ENCODE measurements at places on chromosomes 1 and 21.
A peak's percentile ranks its signal among the peaks of the same experiment; 100 is the strongest.

DNA sequence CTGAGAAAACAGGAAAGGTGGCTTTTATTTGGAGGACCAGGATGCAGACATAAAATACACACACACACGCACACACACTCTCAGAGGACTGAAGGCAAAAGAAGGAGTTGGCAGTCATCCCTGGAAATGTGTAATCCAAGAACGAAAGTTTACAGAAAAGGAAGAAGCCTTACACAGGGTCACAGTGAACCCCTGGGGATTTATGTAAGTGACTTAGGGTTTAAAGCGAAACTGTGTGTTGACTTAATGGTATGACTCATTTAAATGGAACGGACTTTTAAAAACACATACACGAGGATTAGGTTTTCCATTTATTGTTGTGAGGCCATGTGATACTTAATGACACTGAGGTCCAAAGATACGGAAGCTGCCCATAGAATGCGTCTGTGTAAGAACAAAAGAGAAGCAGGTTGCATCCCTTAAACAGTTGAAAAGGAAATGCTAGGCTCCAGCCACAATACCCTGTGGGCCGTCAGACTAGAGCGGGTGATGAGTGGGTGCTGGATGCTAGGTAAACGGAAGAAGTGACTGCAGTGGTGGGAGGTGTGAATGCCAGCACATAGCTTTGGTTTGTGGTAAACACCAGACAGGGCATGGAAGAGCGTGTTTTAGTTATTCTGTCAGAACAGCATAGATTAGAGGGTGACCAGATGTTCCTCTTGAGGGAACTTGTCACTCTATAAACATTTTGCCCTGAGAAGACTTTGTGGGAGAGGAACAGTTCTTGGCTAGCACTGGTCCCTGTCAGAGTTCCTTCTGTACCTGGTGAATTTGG is 21.6 kb upstream of the BCL10 start:
- peak; percentile 32 for DNase-seq

DNA sequence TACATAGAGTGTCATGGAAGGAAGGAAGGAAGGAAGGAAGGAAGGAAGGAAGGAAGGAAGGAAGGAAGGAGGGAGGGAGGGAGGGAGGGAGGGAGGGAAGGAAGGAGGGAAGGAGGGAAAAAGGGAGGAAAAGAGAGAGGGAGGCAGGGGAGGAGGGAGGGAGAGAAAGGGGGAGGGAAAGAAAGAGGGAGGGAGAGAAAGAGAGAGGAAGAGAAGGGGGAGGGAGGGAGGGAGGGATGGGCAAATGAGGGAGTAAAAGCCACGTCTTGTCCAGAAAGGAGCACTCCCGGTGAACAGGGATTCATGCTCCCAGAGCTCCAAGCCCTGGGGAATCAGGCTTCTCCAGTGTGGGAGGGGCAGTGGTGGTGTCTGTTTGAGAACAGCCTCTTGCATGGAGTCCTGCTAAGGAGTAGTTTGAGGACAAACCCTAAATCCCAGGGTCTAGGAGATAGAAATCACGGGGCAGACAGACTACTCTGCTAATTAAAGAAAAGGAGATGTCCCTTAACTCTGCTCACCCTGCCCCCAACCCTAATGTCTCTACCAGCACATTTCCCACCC is 71.6 kb downstream of the TAS1R2 start:
- no peak for DNase-seq

DNA sequence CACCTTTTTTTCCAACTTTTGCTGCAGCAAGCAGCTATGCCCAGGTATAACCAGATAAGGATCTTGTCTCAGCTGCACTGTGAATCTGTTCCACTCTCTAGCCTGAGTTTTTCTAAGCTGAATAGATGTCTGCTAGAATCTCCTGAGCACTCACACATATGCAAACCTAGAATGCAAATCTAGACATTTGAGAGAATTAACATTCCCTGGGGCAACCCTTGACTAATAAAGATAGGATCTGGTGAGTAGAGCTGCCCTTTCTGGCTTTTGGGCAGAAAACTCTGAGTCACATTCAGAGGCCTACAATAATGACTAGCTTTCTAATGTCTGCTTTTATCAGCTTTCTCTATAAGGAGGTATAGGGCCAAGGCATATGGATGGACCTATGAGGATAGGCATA is 61.4 kb upstream of the BARHL2 start:
- no peak for DNase-seq

- DNase-seq: no peak
Measured at GRCh38 chr1:201791779-201792173, 37.2 kb upstream of the IPO9 start.

DNA sequence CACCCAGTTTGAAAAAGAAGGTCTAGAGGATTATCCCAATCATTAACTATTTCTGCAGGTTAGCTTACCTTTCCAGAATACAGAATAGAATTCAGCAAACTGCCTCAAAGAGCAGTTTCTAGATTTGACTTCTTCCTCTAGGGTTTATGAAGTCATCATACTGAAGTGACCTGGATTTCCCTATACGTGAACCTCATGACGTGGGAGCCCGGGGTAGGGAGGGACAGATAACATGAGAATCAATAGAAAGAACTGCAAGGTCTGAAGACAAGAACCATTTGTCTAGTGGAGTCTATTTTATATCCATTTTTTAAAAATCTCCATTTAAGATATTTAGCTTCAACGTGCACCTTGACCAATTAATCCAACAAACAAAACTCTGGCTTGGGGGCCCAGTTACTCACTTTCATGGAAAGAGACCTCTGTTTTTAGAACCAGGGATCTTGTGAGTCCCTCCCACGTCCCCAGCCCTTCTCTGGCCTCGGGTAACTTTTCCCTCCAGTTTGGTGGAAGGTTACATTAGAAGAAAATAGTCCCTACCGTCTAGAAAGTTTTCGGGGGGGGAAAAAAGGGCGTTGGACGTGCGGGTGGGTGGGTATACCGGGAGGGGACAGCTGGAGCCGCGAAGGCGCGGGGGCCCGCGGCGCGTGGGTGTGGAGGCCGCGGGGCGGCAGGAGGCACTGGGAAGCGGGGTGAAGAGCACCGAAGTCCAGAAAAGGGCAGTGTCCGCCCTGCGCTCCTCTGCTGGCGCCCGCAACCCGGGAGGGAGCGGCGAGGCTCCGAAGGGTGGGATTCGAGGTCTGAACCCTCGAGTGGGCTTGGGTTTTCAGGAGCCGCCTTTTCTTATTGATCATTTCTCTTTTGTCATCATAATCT is 13.8 kb upstream of the POGZ start:
- peak; percentile 47 for DNase-seq

GRCh38 chr1:116476321-116476720 is 94.5 kb downstream of the CD58 start:
- DNase-seq: no peak

DNA sequence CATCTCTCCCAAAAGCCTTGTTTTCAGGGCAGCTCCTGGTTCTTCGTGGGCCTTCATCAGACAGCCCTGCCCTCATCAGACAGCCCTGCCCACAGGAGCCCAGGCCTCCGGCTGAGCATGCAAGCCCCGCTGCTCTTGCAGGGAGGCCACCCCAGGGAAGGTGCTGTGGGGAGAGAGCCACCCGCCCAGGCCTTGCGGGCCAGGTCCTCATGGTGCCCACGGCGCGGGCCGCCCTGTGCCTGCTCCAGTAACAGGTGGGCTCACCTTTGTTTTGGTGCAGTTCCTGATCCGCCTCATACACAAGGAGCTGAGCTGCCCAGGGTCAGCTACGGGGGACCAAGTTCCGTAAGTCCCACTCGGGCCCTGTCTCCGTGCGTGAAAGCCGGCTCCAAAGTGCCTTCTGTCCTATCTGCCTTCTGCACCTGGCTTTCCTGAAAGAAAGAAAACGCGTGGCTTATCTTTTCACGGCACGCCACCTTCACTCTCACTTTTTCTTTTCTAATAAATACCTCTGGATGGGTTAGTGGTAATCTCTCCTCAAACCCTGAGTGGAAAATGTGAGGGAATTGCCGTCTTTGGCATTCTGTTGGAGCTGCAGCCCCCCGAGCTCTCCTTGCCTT is 65.9 kb downstream of the SLC37A1 start:
- DNase-seq: no peak

GRCh38 chr1:11858968-11859871 is 475 bp upstream of the NPPB start:
- DNase-seq: no peak

Data from pons (tissue), 1 donor.